PC-9 (cell line): ENCODE measurements at places on chromosomes 13 and 19.

- DNase-seq = no peak
Measured at GRCh38 chr13:53201454-53202225, 173.0 kb downstream of the OLFM4 start.

GRCh38 chr19:17482877-17483604, 12.7 kb downstream of the SLC27A1 start:
- DNase-seq = no peak

DNA sequence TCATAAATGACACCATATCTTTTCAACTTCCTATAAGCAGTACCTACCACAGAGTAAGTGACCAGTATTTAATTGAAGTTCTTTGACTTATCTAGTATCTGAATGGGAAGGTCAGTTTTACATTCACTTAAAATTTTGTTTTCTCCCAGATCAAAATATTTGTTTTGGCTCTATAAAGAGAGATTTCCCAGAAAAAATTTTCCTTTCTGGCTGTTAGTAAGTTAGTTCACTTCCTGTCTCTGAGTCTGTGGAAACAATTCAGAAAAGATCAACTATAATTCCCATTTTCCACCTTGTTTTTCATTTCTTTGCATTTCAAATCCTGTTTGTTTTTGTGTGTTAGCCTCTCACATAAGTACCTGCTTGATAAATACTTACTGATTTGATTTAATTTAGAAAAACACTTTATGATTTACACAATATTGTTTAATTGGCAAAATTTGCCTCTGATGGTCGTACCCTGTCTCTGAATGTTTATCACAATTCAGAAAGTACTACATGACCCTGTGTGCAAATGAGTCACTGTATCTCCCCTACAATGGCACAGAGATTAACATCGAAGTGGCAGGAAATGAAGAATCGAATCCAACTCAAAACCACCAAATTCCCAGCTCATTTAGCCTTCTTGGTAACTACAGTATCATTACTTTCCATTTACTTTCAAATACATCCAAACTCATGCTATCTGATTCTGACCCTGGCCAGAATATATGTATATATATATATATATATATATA, 15.4 kb upstream of the MED4 start:
- DNase-seq = no peak

- no peak for DNase-seq
Measured at GRCh38 chr19:13699786-13700185, 64.5 kb upstream of the MRI1 start.

DNA sequence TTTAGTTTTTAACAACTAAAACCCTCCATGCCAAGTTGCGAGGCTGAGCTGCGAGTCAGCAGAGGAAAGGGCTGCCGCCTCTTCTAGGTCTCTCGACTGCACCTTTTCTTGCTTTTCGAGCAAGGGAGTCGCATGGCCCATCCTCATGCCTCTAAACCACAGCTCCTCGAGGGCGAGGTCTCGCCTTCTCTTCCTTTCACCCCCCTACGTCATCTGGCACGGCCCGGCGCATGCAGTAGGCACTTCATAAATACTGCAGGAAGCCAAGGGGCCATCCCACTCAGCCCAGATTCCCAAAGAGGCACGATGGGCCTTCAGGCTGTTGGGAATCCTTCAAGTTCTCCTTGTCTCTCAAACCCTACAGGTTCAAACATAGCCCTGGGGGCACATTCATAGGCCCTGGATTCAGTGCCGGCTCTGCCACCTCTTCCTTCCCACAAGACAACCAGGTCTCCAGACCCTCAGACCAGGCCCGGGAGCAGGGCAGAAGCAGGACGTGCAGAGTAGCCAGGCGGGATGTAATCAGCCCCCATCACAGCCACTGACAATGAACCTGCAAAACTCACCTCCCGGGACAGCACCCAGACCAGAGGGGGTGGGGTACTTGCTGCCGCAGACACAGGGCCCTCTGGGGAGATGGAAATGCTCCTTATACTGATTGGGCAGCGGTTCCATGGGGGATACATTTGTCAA, 41.7 kb downstream of the GGACT start:
- DNase-seq = no peak
